Activated CD4-positive, alpha-beta memory T cell treated with anti-CD3 and anti-CD28 coated beads for 36 hours (primary cell): ENCODE measurements at places on chromosomes 5 and 9. TPM values are rescaled to one million over a fixed set of nuclear protein-coding genes. Genes with fewer than 3 reads are reported as not detected.
A peak's percentile ranks its signal among the peaks of the same experiment; 100 is the strongest.

DNA sequence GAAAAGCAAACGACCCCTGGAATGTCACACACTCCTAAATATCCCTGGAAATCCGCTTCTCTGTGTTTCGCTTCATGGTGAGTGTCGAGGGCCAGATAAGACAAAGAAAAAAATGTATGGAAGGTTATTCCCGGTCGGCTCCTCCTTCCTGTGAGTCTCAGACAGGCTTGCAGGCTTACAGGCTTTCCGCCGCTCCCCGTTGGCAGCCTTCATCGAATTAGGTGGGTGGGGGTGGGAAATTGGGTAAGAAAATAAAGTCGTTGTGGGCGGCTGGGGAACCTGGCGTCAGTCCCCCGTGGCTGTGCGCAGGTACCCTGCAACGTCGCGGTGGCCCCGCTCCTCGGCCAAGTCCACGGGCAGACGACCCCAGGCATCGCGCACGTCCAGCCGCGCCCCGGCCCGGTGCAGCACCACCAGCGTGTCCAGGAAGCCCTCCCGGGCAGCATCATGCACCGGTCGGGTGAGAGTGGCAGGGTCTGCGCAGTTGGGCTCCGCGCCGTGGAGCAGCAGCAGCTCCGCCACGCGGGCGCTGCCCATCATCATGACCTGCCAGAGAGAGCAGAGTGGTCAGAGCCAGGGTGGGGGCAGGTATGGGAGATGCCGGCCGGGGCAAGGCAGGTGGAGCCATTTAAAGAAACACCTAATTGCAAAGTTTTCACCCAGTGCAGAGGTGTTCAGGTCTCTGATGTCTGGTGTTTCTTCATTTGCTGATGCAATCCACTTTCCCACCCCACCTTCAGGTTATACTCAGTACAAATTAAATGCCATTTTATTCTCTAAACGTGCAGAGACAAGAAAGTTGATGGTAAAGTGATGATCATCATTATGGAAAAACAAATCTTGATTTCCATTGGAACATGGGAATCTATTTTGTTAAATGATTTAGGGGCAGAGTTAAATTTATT is 3.2 kb downstream of the CDKN2B start:
- no peak for DNase-seq

DNA sequence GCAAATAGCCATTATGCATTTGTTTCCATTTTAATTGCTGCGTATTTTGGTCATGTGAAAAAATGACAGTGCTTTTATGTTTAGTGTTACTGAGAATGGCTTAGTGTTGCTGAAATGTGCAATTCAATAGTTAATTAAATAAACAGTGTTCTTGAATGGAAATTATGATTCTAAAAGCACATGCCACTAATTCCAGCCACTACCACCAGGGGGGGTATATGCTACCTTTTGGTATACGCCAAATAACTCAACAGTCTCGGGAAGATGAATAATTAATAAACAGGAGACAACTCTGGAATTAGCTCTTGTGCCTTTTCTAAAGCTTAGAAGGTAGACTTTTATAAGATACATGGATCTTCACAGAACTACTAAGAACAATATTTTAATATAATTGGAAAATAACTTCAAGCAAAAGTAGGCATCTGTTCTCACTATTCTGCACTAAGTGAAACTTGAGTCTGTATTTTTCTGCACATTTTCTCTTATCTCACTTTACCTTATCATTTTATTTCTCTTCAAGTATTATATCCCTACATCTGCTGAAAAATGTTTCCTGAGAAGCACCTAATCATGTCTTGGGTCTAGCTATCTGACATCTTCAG is 83.5 kb upstream of the MINAR2 start:
- peak; percentile 29 for DNase-seq

GRCh38 chr9:31185831-31186230 is 1198.6 kb upstream of the ACO1 start:
- DNase-seq, result no peak

- no peak for DNase-seq
Measured at GRCh38 chr9:20728493-20729220, 44.6 kb downstream of the FOCAD start.

DNA sequence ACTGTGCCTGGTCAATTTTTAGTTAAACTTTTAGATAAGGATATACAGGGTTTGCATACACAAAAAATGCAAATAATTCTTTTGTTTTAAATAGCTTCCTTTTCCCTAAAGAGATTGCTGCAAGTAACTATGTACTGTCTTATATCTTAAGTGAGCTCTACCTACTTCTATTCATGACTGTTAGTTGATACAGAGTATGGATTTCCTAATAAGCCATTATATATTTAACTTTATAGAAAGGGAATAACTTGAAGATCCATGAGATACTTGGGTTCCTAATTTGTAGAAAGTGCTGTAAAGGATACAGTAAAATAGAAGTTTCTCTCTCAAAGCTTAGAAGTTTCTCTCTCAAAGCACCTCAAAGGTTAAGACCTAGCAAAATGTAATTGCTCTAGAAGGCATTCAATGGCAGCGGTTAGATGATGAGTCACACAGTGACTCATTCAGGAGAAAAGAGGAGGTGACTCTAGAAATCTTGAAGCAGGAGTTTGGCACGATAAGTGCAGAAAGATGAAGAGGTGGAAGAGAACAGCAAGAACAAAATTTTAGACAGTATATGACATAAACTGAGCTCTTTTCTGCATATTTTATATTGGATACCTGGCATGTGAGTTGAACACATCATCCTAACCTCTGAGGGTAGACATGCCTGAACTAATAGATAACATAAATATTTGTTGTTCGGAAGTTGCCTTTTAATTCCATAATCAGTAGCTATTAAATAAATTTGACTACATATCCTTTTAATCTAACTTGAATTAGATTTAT is 5.5 kb upstream of the DNAJC21 start:
- peak; percentile 42 for DNase-seq

GRCh38 chr9:105554042-105554441 is 3.9 kb upstream of the FKTN start:
- DNase-seq, result no peak

GRCh38 chr9:136757328-136757727 is 715 bp downstream of the LCN8 start:
- no peak for DNase-seq

Gene RNF180
- total RNA-seq, result not detected

GRCh38 chr9:111762556-111762955 is 32.2 kb downstream of the SHOC1 start:
- no peak for DNase-seq

DNA sequence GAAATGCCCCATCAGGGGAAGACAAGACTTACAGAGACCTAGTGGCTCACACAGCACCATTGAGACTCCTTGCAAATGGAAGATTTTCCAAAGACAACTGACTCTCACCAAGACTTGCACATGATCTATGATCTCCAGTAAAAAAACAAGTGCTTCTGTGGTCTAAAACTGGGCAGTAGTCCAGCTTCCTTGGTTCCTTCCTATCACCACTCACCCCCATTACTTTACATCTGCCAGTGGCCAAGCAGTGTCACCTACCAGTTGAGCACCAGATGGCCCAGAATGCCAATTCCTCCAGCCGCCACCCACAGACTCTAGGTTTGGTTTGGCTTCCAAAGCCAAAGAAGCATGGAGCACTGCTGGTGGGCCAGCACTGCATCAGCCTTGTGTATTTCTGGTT is 47.7 kb downstream of the SH3TC2 start:
- DNase-seq, result no peak

- no peak for DNase-seq
Measured at GRCh38 chr9:108634672-108635462, 220.9 kb downstream of the ACTL7B start.

Gene WDR5
- 41.6 TPM for total RNA-seq

Gene CRHBP
- not detected for total RNA-seq

Gene SLC31A1
- total RNA-seq, result 12.1 TPM

- DNase-seq, result no peak
Measured at GRCh38 chr5:173963867-173964441, 25.0 kb upstream of the C5orf47 start.

Gene GABRA1
- total RNA-seq, result not detected

DNA sequence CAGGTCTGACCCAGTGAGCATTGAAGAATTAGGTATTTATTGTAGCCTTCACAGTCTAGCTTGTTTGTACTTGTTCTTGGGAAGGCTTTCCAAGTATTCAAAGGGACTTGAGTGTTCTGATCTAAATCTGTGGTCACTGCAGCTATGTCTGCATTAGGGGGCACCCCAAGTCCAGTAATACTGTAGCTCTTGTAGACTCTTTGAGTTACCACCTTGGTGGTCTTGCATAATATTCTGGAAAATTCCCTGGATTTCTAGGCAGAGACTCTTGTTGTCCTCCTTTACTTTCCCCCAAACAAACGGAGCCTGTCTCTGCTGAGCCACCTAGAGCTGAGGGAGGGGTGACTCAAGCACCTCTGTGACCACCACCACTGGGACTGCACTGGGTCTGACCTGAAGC is 149.5 kb upstream of the DHFR start:
- DNase-seq, result no peak

DNA sequence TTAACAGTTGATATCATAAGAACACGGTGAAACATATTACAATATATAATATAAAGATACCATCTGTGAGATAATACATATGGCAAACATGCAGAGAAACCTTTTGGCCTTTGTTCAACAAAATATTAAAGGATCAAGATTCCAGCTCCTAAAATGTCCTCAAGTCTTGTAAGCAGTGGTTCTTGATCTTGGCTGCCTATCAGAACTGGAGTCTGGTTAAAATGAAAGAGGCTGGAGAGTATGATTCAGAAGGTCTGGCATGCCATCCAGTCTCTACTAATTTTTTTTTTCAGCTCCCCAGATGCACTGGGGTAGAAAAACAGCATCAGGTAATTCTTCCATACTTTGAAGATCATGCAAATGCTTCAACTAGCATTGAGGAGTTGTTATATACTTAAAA is 83.2 kb downstream of the TNC start:
- DNase-seq, result no peak
